ENCODE measurements at places on chromosomes 5 and 9.

GRCh38 chr9:123305879-123306278, 37.5 kb upstream of the STRBP start:
- DNase-seq, result no peak

DNA sequence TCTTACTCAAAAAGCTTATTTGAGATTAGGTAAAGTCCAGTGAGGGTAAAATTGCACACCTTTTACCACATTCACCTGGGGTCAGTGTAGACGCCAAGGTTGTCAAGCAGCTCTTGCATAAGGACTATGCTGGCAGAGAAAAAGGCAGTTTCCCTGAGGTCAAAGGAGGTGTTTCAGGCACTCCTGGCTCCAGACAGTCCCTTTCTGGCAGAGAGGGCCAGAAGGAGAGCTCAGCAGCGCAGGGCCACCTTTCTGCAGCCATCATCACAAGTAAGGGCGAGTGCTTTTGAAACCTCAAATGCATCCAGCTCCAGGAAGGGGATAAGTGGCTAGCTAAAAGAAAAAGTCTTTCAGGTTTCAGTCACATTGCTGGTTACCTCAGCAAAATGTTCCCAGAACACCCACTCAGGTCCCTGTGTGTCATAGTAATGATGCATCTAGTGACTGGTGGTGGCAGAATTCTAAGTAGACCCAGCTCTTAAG, 16.7 kb upstream of the IL13 start:
- no peak for DNase-seq

DNA sequence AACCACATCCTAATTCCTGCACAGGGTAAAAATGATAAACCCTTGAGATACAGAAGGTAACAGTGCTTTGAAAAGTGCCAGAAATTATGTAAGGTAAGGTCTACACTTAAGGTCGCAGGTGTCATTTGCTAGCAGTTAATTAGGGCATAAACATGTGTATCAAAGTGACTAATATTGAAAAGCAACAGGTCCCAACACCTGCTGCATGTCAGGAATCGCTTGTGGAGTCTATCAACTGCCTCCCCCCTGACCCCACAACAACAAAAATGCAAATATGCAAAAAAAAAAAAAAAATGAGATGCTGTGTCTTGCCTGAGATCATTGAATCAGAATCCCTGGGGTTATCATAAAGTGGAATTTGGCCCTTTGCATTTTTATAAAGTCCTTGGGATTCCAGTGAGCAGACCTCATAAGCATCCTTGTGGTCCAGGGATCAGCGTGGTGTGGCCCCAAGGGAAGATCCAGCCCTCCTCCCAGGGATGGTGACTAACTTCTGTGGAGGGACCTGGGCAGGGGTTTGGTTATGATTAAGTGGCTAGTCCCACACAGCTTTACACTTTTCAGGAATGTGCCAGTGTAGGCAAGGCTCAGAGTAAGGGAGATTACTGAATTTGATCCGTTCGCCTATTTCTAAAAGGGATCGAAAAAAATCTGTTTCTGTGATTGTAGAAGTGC, 92.5 kb upstream of the TNFSF8 start:
- DNase-seq, result no peak

- no peak for DNase-seq
These were observed 12.1 kb upstream of the PSD2 start for GRCh38 chr5:139783436-139783965.

DNA sequence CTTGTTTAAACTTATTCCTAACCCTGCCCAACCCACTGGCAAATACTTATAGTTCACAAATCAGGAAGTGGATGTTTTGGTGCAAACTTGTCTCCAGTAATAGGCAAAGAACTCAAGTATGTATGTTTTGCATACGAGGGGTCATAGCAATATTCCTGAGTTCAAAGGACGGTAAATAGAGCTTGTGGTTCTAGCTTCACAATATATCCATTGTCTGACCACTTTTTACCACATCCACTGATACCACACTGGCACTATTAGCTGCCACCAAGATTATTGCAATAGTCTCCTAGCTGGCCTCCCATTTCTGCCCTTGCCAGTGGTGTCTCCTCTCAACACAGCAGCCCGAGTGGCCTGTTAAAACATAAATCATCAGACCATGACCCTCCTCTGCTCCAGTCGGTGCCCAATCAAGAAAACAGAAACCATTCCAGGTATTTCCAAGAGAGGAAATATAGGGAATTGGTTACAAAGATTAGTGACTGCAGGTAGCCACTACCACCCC, 17.0 kb downstream of the GRXCR2 start:
- no peak for DNase-seq

- DNase-seq, result no peak
These were observed 53.9 kb upstream of the C9orf72 start for GRCh38 chr9:27627188-27627564.

DNA sequence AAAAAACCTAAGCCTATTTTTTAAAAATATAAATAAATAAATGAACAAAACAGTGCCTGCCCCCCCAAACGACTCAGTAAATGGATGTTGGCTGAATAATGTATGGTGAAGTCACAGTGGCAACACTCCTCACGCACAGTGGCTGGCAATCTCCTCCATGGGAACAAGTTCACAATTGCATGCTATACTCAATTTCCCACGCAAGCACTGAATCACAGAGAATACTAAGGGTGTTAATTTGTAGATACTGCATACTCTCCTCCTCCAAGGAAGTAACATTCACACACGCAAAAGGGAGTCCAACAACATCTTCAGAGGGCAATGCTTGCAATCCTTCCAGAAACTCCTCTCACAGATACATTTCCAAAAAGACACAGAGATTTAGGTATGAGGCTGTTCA, 47.5 kb downstream of the SERINC5 start:
- DNase-seq, result no peak

GRCh38 chr5:113448252-113448651, 13.5 kb upstream of the TSSK1B start:
- DNase-seq, result no peak

DNA sequence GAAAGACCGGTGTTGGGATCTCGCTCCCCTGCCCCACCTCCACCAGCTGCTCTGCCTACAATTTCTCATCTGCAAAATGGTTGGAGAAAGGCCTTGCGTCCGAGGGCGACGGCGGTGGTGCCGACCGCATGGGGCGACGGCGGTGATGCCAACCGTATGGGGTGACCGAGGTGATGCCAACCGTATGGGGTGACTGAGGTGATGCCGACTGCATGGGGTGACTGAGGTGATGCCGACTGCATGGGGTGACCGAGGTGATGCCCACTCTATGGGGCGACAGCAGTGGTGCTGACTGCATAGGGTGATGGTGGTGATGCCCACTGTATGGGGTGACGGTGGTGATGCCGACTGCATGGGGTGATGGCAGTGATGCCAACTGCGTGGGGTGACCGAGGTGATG, 171.0 kb downstream of the OLFM1 start:
- DNase-seq, result no peak

GRCh38 chr9:127862075-127863011, 7.9 kb upstream of the ENG start:
- DNase-seq, result no peak

GRCh38 chr5:117759849-117760499, 1185.4 kb upstream of the SEMA6A start:
- DNase-seq, result no peak

DNA sequence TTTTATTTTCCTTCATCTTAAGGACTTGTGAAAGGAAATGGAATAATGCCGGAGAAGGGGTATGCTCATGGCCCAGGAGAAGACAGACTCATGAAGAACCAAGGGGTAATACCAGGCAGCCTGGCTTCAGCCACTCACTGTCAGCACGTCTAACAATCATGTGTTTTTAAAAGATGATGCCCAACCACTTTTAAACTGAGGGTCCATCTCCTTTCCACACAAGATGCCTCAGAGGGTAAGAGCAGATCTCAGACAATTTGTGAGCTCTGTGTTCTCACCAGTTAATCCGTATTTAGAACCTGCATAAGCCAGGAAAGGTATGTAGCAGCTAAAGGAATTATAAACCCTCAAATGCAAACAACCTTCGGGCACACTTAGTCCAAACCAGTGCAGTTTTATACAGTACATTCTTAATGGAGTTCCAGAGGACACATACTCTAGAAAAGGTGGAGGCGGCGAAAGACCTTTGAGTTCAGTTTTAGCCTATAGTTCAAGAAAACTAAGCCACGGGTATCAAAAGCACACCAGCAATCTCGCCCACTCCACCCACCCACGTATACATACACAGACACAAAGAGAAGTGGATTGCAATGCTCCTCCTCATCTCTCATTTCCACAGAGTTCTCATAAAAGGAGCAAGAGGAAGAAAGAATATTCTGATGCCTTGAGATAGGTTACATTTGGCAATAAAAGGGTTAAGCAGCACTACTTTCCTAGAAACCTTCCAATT, 2.6 kb downstream of the DIAPH1 start:
- DNase-seq, result no peak

GRCh38 chr9:109110329-109111021, 9.3 kb downstream of the TMEM245 start:
- DNase-seq, result no peak

- no peak for DNase-seq
These were observed 65.4 kb upstream of the C9orf72 start for GRCh38 chr9:27638716-27639115.

- DNase-seq, result no peak
These were observed 1.3 kb upstream of the TMEM210 start for GRCh38 chr9:137172901-137173795.

- no peak for DNase-seq
These were observed 779.6 kb downstream of the CDH18 start for GRCh38 chr5:19208397-19208796.

- no peak for DNase-seq
These were observed 82.3 kb downstream of the ANXA1 start for GRCh38 chr9:73234008-73234360.

DNA sequence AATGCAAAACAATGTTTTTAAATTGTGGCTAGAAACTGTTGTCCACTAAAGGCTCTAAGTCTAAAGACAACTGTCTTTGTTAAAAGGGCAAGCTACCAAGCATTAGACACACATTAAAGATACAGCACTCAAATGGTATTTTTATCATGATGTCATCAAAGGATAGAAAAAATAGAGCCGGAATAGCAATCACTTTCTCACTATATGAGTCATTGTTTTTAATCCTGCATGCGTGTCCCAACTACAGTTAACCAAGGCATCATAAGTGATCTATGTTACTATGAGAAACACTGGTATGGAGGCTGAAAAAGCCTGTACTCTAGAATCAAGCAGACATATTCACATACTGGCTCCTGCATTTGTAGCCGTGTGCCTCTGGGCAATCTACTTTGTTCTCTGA, 1.9 kb upstream of the PJA2 start:
- no peak for DNase-seq

DNA sequence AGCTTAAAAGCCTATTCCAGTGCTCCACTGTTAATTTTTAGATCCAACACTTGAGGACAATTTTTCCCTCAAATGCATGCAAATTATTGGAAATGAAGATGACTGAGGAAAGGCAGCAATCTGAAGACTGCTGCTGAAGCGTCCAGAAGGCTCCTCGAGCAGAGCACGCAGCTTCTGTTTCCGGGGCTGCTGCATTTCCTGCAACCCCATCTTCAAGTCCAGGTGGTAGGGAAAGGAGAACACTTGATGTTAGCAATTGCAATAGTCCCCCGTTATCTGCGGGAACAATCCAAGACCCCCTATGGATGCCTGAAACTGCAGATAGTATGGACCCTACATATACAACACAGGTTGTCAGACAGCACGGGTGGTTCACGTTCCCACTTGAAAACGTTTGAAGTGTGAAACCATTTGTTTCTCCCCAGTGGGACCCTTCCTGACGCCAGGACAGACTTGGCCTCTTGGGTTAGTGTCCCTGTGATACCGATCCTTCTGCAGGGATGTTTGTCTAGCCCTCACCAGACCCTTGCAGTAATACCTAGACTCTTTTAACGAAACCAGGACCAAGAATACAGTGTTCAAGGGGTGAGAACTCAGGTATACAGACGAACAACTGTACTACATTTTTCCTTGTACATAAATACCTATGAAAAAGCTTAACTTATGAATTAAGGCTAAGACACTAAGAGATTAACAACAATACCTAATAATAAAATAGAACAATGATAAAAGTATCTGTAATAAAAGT, 152.3 kb downstream of the HSD17B3 start:
- no peak for DNase-seq

DNA sequence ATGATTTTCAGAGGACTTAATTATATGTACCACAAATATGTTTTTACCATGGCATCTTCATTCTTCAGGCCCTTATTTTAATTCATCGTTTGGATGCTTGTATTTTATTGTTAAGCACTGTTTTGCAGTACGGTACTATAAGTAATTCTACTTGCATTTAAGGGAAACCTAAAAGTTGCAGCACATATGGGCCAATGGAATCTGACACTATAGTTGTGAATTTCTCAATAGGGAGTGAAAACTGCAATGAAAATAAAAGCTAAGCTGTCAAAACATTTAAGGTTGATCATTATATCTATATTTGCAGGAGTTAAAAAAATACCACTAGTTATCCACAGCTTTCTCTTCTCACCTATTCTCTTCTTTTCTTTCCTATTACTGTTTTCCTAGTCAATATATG, 1071.8 kb downstream of the MAT2B start:
- no peak for DNase-seq

GRCh38 chr5:73419465-73420390, 28.8 kb downstream of the FOXD1 start:
- DNase-seq, result no peak

DNA sequence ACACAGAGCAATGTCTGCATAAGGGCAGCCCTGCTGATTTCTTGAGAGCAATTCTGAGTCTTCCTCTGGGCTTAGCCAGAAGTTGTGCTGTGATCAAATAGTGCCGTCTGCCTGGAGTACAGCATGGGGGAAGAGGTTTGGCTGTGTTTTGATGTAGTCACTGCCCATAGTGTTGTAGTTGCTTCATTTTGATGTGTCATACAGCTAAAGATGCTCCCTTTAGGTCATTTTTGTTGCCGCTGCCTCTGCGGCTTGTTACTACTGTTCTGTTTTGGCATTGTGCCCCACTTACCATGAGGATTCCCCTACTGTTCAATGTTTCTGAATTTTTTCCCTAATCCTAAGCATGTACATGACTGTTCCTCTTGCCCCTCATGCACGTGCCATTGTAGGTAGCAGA, 23.0 kb downstream of the SLC36A1 start:
- no peak for DNase-seq

Data from GM12864 (cell line).